ENCODE measurements at places on chromosomes 3 and 15.

DNA sequence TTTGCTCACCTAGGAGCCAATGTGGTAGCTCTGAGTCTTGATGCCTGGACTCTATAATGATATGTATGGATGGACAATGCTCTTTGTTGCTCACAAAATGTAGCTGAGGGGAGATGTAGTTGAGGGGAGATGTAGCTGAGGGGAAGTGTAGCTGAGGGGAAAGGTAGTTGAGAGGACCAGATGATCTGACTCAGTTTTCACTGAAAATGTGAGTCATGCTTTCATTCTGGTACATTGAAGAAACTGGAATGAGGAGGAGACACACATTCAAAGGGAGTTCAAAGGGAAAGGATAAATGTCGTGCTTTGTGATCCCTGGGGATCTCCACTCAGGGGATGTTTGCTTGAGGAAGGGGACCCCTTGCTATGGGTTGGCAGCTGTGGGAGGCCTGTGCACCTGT, 302.9 kb upstream of the TRIM42 start:
- no peak for DNase-seq

DNA sequence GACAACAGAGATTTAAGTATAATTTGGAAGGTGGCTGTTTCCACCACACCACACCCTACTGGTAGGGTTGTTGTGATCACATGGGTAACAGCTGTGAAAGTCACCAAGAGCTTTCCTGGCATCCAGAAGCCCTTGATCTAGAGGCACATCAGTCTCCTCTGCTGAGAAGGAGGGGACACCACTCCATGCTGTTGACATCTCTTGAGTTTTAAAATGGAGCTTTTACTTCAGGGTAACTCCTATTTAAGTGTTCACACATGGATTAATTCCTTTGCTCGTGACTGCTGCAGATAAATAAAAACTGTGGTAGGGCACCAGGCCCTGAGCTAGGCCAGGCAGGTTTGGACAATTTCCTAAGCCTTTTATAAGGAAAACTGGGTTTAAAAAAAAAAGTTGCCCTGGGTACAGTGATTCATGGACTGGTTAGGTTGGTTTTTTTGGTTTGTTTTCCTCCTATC, 7.5 kb downstream of the EXOSC7 start:
- no peak for DNase-seq

DNA sequence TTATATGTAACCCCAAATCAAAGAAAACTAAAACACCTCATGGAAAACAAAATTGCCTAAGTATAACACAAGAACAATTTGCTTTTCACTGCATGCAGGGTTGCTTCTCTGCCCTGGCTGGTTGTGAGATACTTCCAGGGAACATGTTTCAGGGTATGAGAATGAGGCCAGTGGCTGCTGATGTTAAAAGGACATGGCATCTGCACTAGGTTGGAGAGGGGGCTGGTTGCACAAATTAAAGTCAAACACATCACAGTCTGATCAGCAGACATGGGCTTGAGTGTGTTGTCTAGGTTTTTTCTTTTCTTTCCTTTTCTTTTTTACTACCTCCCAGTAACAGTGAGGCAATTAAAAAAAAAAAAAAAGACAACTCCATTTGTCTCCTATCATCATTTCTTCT, 374.9 kb downstream of the MCTP2 start:
- no peak for DNase-seq

- no peak for DNase-seq
Measured at GRCh38 chr3:54213907-54214306, 91.6 kb downstream of the CACNA2D3 start.

DNA sequence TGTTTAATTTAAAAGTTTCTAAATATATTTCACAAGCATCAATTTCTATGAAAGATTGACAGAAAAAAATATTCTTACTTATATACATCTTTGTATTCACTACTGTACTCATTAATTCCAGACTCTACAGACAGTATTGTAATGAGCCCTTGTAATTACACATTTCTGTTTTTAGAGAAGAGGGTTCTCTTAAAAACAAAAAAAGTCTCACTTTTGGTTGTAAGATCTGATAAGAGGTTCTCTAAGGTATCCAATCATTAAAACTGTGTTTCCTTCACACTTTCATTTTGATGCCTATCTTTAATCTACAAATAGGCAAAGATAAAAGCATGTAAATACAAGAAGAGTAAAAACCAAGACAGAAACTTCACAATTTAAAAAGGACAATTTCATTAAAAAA, 75.6 kb downstream of the FBXL22 start:
- DNase-seq = no peak

GRCh38 chr3:15313461-15313860, 18.9 kb downstream of the SH3BP5 start:
- DNase-seq = no peak

GRCh38 chr3:104397713-104398112, 969.0 kb upstream of the ALCAM start:
- DNase-seq = no peak

- DNase-seq = no peak
Measured at GRCh38 chr3:193660698-193661411, 67.8 kb downstream of the OPA1 start.

DNA sequence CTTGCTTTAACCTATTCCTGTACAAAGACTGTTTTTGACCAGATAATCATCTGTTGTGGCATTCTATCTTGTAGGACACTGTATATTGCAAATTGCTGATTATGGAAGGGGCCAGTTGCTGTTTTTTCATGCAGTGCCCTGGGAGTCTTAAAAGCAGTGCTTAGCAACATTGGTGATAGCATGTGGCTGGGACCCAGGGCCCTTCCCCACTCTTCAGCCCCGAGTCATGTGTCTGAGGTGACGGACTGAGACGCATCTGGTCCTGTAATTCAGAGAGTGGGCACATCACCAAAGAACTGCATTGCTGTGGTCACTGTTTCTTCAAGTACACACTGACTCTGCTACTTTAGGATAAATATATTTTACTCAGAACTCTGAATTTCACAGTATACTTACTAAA, 63.4 kb downstream of the SNRK start:
- DNase-seq = no peak

- DNase-seq = no peak
Measured at GRCh38 chr15:98139337-98139736, 178.8 kb downstream of the ARRDC4 start.

- DNase-seq = no peak
Measured at GRCh38 chr15:57922776-57923175, 142.7 kb downstream of the ALDH1A2 start.

DNA sequence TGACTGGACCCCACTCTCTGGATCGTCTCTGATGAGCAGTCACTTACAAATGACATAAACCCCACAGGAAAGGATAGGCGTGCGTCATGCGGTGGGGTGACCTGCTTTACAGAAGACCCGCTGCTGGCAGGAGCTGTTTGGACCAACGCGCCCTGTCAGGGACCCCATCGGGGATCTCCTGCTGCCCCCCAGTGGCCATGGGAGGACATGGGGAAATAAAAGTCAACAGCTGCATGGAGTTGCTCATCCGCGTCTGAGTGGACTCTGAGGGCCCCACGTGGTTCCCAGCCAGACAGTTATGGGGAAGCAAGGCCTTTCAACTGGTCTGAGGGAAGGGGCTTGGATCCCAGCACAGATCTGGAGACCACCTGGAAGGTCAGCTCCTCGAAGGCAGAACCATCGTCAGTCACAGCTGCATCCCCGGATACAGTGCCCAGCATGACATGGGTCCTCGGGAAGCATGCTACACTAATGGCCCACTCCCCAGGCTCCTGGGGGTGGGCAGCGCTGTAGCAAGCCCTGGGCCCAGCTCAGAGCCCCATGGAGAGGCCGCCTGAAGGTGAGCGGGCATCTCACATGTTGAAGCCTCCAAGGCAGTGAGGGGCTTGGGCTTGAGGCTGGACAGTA, 32.1 kb downstream of the PTH1R start:
- DNase-seq = peak; percentile 38

GRCh38 chr3:139519998-139520737, 19.4 kb downstream of the RBP1 start:
- no peak for DNase-seq

GRCh38 chr15:91921188-91921842, 67.8 kb downstream of the SLCO3A1 start:
- no peak for DNase-seq

GRCh38 chr3:54531741-54532140, 396.1 kb downstream of the LRTM1 start:
- DNase-seq = no peak

DNA sequence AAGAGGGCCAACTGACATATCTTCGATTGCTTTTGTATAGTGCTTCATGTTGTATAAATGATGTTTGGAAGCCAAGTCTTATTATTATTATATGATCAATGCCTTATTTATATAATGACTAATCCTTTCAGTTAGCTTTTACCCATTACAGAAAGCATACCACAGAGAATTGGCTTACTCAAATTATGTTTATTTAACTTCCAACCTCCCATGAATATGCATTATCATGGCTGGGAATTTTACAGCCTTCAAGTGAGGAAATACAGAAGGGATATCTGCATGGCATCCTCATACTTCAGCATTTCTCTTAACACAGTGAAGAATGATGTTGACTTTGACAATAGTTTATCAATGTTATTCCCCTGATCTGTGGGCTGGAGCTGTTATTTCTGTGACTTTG, 225.9 kb upstream of the GAP43 start:
- no peak for DNase-seq

- DNase-seq = no peak
Measured at GRCh38 chr3:126523745-126524428, at the start of gene CHST13. CHST13 (plus strand) TSS chr3:126524155; CDS start chr3:126524333, 178 bp downstream.

DNA sequence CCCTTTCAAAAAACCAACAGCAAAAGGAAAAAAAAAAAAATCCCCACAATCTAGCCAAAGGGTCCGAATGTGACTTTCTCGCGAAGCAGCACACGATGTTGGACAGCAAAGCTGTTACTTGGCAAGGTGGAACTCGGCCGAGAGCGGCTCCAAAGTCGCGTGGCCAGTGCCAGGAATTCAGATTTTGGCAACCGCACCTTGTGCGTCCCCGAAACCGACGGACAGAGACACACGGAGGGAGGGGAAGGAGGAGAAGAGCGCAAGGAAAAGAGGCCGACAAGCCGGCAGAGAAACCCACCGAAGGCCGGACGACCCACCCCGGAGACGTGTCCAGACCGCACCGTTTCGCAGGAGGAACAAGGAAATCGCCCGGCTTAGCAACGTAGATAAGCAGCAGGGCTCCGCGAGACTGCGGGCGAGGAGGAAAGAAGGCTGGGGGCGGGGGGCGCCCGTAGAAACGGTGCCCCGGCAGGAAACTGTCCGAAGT, 517.3 kb downstream of the MECOM start:
- DNase-seq = no peak

DNA sequence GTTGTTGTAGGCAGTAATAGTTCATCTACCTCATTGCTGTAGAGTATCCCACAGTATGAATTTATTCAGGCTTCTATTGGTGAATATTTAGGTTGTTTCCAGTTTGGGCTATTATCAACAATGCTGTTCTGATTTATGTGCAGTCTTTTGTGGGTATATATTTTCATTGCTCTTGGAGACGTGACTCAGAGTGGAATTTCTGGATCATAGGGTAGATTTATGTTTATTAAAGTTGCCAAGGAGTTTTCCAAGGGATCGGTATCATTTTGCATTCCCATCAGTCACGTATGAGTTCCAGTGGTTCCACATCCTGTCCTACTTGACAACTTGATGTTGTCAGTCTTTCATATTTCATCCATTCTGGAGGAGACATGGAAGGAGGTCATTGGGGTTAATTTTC, 8.4 kb upstream of the HRH1 start:
- peak; percentile 79 for DNase-seq

Data from AG04449 (cell line).